ENCODE measurements at places on chromosomes 6 and 20.

DNA sequence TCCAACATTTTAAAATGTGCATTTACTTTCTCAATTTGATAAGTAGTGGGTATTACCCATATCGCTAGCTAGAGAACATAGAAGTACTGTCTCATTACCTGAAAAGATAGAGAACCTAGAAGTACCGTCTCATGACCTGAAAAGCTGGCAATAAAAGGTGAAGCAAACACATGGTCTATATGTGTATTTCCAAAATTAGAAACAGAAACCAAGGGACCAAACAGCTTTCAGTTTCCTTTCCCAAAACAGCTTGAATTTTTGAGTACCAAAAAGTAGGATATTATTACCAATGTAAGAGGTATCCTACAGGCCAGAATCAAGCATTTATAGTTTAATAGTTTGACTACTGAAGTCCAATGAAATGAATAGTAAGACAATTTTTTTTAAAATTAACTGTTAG is 77.2 kb downstream of the KIF13A start:
- DNase-seq, result no peak

DNA sequence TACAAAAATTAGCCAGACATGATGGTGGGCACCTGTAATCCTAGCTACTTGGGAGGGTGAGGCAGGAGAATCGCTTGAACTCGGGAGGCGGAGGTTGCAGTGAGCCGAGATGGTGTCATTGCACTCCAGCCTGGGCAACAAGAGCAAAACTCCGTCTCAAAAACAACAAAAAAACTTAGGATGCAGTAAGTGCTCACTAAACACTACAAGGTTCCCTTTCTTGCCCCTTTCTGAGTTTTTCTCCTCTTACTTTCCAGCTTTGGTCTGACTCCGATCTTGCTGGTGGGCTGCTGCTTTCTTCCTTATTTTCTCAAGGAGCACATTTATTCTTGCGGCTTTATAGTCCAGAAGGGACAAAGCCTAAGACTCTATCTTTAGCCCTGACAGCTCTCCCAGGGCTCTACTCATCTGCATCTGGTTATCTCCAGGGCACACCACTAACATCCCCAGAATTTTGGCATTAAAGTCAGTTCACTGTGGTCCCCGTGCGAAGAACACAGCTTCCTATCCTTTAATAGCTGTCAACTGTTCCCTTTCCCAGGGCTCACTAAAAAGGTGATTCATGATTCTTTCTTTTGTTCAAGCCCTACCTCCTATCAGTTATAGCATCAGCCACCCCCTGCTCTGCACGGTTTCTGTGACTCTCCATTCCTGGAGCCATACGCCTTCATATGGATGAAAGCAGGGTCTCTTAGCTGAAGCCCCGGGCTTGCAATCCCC is 17.1 kb upstream of the RPN2 start:
- DNase-seq, result no peak

DNA sequence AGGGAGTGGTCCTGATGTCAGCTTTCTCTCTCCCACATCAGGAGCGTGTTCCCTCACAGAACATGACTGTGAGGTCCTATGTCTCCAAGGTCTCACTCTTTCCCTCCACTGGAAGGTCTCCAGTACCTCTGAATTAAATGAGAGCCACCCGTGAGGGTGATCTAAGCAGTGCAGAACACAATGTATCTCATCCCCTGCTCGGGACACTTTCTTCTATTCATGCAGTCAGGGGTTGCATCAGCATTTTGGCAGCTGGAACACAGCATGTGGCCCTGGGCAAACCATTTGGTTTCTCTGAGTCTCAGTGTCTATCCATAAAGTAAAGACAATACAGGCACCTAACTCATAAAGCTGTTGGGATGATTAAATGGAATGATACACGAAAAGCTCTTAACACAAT is 34.2 kb downstream of the MAFB start:
- DNase-seq, result peak; percentile 50

GRCh38 chr6:104623052-104623690 is 236.5 kb downstream of the HACE1 start:
- DNase-seq, result no peak

- no peak for DNase-seq
Observed at GRCh38 chr6:86685230-86685797, 252.0 kb upstream of the HTR1E start.

DNA sequence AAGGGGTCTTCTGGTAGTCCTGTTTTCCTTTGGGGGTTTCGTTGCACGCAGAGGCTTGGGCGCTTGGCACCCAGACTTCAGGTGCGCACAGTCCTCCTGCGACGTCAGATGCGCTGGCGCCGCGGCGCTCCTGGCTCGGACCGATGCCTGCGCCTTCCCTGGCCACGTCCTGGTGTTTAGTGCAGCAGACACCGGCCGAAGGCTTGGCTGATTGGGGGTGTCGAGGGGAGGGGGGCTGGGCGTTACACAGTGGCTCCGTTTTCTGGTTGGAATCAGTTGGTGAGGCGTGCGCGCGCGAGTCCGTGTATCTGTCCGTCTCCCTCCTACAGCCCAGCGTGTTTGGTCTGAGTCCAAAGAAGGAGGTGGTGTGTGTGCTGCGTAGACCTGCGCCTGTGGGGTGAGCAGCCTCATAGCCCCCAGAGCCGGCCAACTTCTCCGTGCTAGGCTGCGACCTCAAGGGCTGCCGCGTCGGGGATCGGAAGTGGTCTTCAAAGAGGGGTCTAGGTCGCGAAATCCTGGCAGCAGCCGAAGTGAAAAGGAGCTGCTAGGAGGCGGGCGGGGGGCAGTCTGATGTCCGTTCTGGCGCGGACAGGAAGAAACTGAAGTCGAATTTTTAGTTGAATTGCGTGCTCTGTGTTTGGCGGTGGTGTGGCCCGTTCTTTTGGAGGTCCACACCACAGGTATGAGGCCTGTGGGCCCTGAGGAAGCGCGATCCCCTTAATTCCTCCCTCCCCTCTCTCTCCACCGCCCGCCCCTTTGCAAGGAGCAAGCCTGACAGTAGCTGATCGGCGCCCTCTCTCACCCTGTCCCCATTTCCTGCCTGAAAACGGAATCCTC is 1.5 kb downstream of the SYNDIG1 start:
- DNase-seq, result no peak

DNA sequence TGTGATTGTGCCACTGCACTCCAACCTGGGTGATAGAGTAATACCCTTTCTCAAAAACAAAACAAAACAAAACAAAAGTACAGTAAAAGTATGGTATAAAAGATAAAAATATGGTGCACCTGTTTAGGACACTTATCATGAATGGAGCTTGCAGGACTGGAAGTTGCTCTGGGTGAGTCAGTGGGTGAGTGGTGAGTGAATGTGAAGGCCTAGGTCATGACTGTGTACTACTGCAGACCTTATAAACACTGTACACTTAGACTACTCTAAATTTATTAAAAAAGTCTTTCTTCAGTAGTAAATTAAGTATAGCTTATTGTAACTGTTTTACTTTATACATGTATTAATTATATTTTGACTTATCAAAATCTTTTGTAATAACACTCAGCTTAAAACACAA is 46.0 kb downstream of the ZFP64 start:
- DNase-seq, result no peak

- no peak for DNase-seq
Observed at GRCh38 chr6:154319231-154319858, 37.3 kb downstream of the IPCEF1 start.

GRCh38 chr6:101572627-101573026 is 179.1 kb downstream of the GRIK2 start:
- no peak for DNase-seq

DNA sequence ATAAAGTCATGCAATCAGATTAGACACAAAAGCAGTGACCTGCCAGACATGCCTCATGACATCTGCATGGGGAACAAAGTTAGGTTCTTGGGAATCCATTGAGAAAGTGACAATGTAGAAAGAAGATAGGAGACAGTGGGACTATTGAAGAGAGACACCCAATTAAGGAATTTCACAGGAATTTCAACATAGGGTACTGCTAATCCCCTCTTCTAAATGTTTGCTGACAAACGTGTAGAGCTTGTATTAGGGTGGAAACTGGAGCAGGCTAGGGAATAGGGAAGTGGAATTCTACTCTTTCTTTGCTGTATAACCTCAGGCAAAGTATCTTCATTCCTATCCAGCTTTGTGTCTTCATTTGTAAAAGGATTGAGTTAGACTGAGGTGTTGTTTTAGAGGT is 409.4 kb upstream of the SASH1 start:
- DNase-seq, result no peak

- no peak for DNase-seq
Observed at GRCh38 chr6:127855542-127856159, 45.2 kb downstream of the THEMIS start.

GRCh38 chr6:131167773-131168172 is 32.5 kb downstream of the AKAP7 start:
- no peak for DNase-seq

DNA sequence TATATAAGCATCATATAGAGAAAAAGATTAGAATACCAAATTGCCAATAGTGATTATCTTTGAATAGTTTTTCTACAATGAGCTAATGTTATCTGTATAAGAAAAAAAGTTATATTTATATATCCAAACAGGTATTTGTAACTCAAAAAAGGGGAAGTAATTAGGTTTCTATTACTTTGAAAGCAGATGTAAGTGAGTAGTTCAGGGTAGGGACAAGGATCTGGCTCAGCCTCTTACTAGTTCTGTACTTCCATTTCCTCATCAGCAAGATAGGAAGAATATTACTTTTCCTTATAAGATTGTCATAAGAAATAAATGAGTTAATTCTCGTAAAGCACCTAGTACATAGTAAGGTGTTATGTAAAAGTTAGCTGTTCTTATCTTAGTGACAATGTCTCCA is 32.2 kb downstream of the AHI1 start:
- no peak for DNase-seq

DNA sequence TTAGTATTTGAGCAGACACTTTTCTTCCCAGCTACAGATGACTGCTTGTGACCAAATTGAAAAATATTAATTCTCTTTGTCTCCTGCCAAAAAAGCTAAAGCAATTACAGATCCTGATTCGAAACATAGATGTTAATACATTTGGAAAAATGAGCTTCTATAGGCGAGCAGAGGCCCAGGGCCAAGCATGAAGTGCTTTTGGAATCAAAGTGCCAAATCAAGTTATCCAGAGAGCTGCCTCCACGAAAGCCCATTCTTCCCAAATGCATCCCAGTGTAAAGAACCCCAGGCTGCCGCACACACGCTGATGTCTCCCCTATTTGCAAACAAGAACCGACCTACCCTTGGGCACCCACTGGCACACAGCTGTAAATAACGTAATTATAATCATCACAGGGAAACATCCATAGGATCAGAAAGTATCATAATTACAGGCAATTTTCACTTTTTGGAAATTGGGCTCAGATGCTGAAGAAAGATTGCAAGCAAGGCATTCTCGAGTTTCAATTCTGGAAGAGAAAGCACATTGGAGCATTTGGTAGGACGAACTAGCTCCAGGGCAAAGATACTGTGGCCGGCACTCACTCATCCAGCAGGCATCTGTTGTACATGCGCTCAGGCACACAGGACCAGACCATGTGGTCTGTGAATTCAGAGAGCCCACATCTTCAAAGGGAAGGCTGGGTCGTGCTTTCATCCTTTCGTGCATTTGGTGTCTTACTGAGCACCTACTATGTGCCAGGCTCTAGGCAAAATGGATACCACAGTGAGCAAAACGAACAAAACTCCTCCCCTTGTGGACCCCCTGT is 45.9 kb downstream of the BMP7 start:
- DNase-seq, result no peak

DNA sequence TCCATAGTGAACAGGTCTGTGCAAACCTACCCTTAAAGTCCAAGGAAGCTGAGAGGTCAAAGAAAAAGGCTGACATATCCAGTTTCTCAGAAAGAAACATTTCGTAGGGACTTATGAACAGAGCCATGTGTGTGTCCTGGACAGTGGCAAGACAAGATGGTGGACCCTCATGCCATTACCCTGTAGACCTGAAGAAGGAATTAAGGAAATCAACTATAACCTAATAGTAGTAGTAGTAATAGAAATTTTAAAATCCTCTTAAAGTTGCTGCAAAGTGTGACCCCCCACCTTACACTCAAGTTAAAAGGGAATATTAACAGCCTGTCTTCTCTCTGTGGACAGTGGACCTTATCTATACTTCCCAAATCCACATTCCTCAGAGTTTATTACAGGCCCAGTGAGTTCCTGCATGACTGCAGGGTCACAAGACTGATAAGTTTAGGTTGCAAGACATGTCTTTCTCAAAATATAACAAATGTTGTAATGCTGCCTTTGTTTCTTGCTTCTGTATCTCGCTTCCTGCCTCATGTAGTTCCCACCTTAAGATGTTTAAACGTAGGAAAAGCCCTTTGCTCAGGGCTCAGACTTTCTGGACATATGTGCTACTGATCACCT is 10.6 kb downstream of the IL22RA2 start:
- no peak for DNase-seq

- DNase-seq, result no peak
Observed at GRCh38 chr6:8579372-8579771, 144.0 kb upstream of the SLC35B3 start.

DNA sequence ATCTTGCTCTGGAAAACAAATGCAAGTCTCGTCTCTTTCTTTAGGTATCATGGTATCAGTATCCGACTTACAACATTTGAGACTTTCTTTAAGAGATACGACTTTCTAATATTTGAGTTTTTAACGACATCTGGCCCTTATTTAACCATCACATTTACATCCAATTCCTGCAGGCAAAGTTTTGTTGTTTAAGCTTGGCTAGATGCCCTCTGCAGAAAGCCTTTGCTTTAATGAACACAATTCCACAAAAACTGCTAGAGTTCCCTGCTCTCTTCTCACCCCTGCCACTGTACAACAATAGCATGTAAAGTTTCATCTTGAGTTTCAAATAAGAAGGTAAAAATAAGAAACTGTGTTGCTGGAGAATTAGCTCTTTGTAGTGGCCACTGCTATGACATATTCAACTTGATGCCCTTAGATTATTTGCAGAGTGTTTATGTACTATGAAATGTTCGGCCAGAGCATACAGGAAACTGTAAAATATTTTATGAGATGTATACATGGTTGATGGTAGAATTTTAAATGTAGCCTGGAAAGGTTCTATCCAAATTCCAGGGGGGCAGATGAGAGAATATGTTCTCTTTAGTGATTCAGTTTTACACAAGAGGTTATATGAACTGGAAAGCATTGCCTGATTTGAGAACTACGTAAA is 438.6 kb downstream of the CDC5L start:
- DNase-seq, result no peak
